ENCODE measurements at places on chromosomes 7 and 10.
A peak's percentile ranks its signal among the peaks of the same experiment; 100 is the strongest.

GRCh38 chr7:100830396-100830795 lies 3.1 kb upstream of the EPHB4 start:
- no peak for DNase-seq

DNA sequence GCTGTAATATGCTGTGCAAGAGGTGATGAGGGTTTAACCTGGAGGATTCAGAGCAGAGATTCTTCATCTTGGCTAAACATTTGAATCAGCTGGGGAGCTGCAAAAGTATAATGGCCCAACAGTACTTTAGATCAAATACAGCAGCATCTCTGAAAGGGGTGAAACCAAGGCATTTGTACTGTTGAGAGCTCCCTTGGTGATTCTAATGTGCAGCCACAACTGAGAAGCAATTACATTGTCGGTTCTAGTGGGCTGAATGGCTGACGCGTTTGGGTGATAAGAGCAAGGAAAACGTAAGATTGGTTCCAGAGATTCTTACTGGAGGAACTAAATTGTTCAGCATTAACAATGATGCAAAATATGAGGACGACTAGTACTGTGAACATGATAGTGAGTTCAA lies 269.7 kb downstream of the AGMO start:
- DNase-seq: no peak

DNA sequence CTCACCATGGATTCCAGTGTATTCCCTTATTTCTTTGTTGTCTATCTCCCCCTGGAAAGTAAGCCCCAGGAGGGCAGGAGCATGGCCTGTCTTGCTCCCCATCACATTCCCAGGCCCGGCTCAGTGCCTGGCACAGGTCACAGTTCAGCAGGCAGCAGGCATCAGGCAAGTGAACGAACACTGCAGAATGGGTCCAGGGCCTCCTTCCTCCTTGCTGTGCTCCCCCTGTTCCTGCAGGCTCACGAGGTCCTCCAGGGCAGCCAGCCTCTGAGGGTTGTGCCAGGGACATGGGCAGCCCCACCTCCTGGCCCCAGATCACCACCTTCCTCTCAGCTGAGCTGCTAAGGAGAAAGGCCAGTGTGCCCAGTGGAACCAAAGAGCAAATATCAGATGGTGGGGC lies 41.8 kb downstream of the PDLIM1 start:
- no peak for DNase-seq

DNA sequence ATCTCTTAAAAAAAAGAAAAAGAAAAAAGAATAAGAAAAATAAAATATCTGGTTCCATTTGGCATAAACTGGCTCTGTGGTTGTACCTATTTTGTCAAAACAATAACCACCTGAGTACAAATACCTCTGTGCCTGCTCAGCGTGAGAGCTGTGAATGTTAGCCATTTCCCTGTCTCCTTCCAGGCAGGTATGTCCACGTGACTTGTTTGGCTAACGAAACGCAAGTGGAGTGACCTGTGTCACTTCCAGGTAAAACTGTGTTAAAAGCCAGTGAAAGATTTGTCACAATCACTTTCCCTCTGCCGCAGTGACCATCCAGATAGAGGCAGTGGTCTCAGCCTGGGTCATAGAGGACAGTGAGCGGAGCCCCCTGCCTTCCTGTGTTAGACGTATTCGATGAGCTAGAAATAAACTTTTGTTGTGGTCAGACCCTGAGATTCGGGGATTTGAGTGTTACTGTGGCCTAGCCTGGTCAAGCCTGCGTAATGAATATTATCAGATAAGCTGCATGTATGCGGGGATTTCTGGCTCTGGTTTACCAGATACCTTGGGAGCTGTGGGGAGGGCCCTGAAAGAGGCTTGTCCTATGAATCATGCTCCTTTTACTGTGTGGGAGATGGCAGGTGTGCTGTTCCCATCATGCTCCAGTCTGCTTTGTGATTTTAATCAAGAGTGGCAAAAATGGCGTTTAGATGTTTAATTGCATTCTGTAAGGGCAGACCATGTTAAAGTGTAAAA lies 3.8 kb downstream of the PTER start:
- DNase-seq: no peak

GRCh38 chr10:15045380-15045779 lies 1.6 kb downstream of the OLAH start:
- DNase-seq: no peak

DNA sequence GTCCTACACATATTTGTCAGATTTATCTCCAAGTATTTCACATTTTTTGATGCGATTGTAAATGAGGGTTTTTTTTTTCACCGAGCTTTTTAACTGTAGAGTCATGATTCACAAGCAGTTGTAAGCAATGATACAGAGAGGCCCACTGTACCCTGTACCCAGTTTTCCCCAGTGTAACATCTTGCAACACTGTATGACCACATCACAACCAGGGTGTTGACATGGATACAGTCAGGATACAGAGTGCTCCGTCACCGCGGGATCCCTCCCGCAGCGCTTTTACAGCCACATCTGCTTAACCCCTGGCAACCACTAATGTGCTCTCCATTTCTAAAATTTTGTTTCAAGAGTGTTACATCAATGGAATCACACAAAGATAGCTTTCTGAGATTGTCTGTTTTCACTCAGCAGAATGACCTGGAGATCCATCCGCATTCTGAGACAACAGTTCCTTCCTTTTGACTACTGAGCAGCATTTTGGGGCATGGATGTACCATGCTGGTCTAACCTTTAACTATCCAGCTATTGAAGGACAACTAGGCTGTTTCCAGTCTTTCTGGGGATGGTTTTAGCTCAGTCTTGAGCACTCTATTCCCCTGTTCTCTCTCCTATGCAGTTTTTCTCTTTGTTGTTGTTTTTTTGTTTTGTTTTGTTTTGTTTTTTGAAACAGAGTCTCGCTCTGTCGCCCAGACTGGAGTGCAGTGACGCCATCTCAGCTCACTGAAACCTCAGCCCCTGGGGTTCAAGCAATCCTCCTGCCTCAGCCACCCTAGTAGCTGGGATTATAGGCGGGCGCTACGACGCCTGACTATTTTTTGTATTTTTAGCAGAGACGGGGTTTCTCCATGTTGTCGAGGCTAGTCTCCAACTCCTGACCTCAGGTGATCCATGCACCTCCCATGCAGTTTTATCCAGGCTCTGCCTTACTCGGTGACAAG lies 25.9 kb downstream of the GPRIN2 start:
- no peak for DNase-seq

DNA sequence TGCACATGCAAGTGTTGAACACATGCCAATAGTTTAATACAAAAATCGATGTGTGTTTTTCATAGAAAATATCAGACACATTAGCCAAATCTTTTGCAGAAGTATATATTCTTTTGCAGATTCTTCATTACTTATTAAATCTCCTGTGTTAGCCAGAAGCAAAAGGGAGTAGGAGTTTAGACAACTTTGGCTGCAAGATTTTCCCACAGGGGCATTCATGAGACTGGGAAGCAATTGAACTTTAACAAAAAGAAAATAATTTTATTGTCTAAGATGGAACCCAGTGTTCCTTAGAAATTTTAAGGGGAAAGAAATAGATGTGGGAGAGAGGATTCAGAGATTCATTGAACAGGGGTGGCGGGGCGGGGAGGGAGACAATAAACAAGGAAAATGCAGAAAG lies 1336.0 kb downstream of the GATA3 start:
- DNase-seq: no peak

DNA sequence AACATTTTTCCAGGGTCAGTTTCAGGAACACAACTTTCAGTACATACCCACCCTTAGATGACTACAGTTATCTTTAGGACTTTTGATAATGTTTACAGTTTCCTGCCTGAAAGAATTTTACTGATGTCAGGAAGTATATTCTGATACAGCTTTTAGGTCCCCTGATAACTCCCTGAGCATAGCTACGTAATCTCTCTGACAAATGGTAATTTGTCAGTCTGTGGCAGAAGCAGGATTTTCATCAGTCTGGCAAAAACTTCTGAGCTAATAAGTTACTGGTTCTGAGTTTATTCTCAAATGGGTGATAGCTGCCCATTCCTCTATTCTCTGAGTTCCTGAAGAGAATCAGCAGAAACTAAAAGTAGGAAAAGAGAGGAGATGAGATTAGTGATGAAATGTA lies 270.1 kb upstream of the MTPN start:
- peak; percentile 63 for DNase-seq

All from OCI-M1 (cell line).